ENCODE measurements at places on chromosomes 7 and 10. TPM values are rescaled to one million over a fixed set of nuclear protein-coding genes. Genes with fewer than 3 reads are reported as not detected.

The LEP gene
- 2.8 TPM for total RNA-seq

The CCDC7 gene
- 18.0 TPM for total RNA-seq

The VWA2 gene
- under 0.01 TPM for total RNA-seq

The LOXL4 gene
- 52.6 TPM for total RNA-seq

The CPA2 gene
- total RNA-seq = under 0.01 TPM

The NEUROG3 gene
- total RNA-seq = not detected

The ADAP1 gene
- 2.3 TPM for total RNA-seq

The NKX1-2 gene
- not detected for total RNA-seq

The NPFFR1 gene
- not detected for total RNA-seq

Measured in fibroblast of lung (primary cell).